ENCODE measurements at places on chromosomes 3 and 15.

DNA sequence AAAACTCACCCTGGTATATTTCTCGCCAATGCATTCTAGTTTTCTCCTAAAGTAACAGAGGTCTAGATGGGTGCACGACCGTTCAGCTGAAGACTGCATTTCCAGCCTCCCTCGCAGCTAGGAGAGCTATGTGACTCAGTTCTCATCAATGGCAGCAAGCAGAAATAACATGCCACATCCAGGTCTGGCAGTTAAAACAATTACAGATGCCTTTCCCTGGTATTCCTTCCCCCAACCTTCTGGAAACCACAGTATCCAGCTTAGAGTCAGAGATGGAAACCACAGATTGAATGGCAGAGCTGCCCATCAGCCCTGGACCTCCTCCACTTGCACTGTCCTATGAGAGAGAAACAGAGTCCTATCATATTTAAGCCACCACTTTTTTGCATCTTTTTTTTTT is 4.8 kb downstream of the HAPLN3 start:
- DNase-seq = no peak

GRCh38 chr3:35653347-35653746 is 14.0 kb downstream of the ARPP21 start:
- DNase-seq = no peak

DNA sequence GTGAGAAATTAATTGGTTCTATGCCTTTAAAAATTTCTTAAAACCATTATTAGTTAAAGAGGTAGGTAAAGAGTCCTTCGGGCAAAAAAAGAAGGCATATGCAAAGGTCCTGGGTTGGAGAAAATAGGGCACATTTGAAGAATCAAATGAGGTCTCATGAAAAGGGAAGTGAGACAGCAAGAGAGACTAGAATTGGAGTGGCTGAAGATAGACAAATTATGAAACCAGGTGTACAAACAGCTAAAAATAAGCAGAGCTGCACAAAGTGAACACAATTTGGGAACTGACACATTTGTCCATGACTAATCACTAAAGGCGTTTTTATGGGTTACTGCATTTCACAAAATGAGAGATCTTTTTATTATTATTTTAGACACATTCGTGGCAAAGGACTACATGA is 581.2 kb downstream of the PYDC2 start:
- no peak for DNase-seq

GRCh38 chr3:125389282-125389681 is 14.2 kb upstream of the ZNF148 start:
- DNase-seq = no peak

- no peak for DNase-seq
Measured at GRCh38 chr15:84725001-84725491, 9.1 kb upstream of the SEC11A start.

GRCh38 chr15:25852661-25853524 is 10.2 kb downstream of the ATP10A start:
- no peak for DNase-seq

DNA sequence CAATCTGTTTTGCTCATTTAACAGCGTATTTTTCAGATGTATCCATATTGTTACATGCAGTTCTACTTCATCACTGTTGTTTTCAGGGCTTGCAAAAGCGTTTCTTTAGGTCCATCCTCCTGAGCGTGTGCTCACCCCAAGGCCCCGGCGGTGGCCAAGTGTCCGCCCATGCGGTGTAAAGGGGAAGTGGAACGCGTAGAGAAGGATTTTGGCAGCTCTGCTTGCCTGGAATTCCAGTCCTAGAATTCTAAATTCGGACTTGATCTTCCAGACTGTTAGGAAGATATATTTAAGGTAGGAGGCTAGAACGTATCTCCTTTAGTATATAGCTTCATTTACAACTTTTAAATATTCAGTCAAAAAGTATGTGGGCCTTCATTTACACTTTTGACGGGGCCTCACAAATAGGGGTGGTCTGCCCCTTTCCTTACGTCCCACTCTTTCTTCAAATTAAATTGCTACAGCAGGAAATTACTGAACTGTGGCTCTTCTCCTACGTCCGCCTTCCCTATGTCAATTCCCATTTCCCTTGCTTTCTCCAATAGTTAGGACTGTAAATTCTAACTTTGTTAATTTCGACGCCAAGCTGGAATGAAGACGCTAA is 609 bp upstream of the TBC1D23 start:
- DNase-seq = no peak

- DNase-seq = no peak
Measured at GRCh38 chr3:67460841-67461510, 193.4 kb downstream of the SUCLG2 start.

GRCh38 chr3:124633524-124633923 is 96.7 kb upstream of the UMPS start:
- no peak for DNase-seq
